Heart right ventricle (tissue), 16 donors: ENCODE measurements at places on chromosomes 12 and 14. TPM values are rescaled to one million over a fixed set of nuclear protein-coding genes. Genes with fewer than 3 reads are reported as not detected.

Gene CDH24
- polyA plus RNA-seq: 1.9 TPM

Gene DPY19L2
- polyA plus RNA-seq: 10.7 TPM

Gene SLC7A7
- 3.7 TPM for polyA plus RNA-seq

Gene RNASE1
- polyA plus RNA-seq: 373 TPM

Gene P2RX2
- polyA plus RNA-seq: not detected

Gene FITM1
- 247 TPM for polyA plus RNA-seq

Gene TSPAN19
- polyA plus RNA-seq: 0.06 TPM

Gene KRT82
- polyA plus RNA-seq: not detected

Gene DNAH10
- polyA plus RNA-seq: 0.09 TPM

Gene ATXN3
- 11.6 TPM for polyA plus RNA-seq
